Muscle of back (tissue), 13 donors: ENCODE measurements at places on chromosomes 1 and 21. TPM values are rescaled to one million over a fixed set of nuclear protein-coding genes. Genes with fewer than 3 reads are reported as not detected.

DNA sequence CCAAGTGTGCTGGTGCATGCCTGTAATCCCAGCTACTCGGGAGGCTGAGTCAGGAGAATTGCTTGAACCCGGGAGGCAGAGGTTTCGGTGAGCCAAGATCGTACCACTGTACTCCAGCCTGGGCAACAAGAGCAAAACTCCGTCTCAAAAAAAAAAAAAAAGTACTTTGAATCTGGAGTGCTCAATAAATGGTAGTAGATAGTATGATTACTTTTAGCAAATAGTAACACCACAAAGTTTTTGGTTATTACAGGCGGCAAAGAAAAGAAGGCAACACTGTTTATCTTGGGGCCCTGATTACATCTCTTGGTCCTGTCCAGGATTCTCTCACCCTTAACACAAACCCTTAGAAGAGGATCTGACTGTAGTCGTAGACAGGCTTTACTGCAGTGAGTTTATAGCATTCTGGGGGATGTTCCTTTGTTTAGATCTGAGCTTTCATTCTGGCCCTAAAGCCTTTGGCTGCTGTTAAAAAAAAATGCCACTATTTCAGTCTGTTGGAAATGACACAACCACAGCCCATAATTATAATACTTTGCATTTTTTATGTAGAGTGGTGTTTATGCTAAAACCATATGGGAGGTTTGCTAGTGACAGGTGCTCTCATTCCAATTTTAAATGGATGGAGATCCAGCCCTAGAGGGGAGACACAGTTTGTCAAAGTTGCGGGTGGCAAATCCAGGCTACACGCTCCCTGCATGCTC lies 79.7 kb upstream of the SLC2A1 start:
- DNase-seq, result no peak

- DNase-seq, result no peak
Observed at GRCh38 chr1:20821466-20821865, 34.4 kb upstream of the HP1BP3 start.

The C1orf226 gene
- 0.65 TPM for polyA plus RNA-seq

- DNase-seq, result no peak
Observed at GRCh38 chr21:46662765-46663500, 27.5 kb downstream of the PRMT2 start.

GRCh38 chr21:27704567-27705166 lies 737.8 kb upstream of the ADAMTS5 start:
- DNase-seq, result no peak

DNA sequence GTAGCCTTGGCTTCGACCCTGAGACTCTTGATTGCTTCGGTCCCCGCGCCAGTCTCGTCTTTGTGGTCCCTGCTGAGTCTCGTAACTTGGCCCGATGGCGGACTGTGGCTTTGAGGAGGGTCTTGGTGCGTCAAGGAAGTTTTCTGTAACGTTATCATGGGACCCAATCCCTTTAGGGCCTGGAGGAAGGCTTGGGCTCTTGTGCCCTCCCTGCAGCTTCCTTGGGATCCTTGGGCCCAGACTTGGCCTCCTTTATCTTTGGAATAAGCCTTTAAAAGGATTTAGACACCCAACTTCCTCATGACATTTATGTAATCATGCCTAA lies 371 bp downstream of the ZMPSTE24 start:
- DNase-seq, result no peak
